ENCODE measurements at places on chromosomes 11 and 22.

- DNase-seq = peak; percentile 11
These were observed 64.2 kb downstream of the MED15 start for GRCh38 chr22:20571531-20572007.

- peak; percentile 7 for DNase-seq
These were observed 40.0 kb upstream of the LRRC4C start for GRCh38 chr11:41499429-41499828.

DNA sequence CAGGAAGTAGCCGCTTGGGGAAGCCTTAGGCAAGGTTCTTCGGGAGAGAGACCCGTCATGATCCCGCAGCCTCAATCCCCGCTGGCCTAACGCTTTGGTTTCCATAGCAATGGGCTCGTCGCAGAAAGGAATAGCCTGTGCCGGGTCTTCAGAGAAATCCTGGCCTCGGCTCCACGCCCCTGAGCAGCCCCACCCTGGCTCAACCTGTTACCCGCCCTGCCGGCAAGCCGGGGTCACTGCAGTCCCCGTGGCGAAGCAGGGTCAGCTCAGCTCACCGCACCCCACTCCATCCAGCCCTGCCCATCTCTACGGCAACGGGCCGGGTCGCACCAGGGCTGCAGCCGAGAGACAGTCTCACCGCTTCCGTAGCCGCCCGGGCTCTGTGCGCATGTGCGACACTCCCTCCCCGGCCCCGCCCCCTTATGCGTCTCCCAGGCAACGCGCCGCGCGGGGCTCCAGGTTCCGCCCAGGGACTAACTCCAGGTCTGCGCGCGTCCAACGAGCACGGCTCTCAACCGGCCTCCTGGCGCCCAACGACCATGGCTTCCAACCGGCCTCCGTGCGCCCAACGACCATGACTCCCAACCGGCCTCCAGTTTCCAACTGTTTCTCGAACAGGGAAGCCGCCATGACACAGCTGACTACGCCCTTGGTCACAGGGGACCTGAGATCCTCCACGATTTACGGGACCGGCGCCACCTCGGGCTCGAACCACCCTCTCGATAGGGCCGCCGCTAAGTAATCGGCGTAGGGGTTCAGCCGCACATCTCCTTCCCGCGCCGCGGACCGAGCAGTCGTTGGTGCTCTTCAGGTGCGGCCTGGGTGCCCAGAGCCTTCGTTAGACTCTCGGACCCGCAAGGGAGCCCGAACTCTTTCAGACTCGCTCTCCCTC, at the start of gene DUSP18:
TSS of gene DUSP18 (minus strand) at position 382 of the 892 bp plus-strand sequence. CDS start 3,872 bp downstream, outside the sequence.
- peak; percentile 98 for DNase-seq

DNA sequence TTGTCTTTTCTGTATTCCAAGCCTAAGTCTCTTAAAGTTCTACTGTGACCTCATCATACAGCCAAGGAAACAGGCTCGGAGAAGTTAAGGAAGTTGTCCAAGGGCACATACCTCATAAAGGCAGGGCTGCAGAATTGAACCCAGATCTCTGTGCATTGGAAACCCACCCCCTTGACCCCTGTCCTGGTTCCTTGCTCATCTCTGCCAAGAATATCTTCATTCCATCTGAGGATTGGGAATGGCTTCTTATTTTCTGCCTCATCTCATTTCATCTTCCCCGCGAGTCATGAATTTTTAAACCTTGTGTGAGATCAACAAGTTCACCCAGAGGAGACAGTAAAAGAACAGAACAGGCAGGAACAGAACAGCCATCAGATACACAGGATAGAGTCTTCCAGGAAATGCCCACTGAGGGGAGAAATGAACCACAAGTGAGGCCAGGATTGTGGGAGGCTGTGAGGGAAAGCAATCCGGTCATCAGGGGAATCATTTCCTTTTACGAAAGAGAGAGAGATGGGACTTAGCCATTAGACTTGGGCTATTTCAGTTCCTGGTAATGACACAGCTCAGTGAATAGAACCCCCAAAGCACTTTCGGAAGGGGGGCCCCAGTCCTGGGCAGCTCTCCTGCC, 34.4 kb upstream of the LRRC10B start:
- no peak for DNase-seq

GRCh38 chr11:47924184-47924691, 56.1 kb upstream of the PTPRJ start:
- no peak for DNase-seq

DNA sequence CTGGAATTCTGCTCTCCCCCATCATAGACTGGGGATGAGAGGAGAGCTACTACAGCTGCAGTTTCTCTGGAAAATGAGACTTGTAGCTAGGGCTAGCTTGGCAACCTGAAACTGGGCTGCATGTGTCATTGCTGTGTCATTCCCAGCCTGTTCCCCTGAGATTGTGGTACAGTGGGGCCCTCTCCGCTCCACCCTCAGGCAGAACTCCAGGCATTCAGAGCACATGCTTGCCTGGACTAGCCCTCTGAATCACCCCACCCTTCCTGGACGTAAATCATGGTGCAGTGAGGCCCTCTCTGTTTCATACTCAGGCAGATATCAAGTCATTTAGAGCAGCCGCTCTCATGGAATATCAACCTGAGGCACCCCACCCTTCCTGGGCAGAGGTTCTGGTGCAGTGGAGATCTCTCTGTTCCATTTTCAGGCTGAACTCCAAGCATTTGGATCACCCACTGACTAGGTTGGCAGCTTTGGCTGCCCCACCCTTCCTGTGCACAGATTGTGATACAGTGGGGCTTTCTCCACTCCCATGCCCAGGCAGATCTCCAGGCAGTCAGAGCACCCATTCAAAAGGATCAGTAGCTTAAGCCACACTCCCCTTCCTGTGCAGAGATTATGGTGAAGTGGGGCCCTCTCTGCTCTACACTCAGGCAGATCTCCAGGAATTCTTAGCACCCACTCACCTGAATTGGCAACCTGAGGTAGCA, 274.4 kb downstream of the C11orf87 start:
- no peak for DNase-seq

GRCh38 chr22:49393526-49393925, 434.1 kb downstream of the BRD1 start:
- no peak for DNase-seq

DNA sequence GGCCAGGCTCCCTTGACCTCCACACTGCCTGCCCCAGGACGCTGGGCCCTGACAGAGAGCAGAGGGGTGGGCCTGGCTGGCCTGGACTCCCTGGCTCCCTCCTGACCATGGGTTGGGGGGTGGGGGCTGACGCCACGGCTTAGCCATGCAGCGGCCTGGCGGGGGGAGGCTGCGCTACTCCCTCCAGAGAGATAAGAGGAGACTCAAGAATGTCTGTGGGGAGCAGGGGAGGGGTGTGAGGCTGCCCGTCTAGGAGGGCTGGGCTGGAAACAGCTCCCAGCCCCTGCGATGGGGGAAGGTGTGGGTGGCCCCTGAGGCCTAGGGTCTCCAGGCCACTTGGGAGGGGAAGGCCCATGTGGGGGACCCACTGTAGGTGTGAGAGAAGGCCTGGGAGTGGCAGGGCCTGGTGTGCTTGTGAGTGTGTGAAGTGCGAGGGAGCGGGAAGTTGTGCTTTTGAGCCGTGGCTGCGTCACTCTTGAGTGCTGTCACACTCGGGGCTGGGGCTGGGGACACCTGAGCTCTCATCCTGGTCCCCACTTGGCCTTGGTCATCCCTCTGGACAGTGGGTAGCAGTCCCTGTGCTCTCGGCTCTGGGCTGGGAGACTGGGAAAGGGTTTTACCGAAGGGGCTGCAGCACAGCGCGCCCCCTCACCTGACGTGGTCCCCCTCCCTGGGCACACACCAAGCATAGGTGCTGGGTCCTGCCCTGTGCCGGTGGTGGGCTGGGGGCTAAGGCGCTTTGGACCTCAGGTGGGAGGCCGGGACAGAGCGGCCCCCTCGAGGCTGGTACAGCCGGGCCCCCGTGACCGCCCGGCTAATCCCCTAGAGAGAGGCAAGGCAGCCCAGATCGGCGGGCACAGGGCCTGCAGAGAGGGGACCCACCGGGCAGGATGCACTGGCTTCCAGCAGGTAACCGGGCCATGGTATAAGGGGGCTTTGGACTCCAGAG, 2.4 kb downstream of the MYRF start:
- DNase-seq = no peak

- DNase-seq = peak; percentile 80
These were observed 183.5 kb downstream of the DSCAML1 start for GRCh38 chr11:117613521-117613920.

DNA sequence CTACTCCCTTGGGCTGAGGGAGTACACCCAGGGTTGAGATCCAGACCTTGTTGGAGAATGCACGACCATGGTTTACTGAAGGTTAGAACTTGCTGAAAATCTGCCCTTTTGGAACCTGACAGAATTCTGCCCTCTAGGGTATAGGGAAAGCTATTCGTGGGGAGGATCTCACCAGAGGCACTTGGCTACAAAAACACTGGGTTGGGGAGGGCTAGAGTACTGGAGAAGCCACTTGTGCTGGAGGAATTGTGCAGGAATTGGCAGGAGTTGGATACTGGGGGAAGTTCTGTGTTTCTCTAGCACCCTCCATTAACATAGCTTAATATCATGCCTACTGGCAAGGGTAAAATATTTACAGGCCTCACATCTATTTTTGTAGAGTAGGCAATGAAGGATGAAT, 55.8 kb downstream of the PPME1 start:
- DNase-seq = no peak

- no peak for DNase-seq
These were observed 789 bp upstream of the FAM111A start for GRCh38 chr11:59141673-59142460.

DNA sequence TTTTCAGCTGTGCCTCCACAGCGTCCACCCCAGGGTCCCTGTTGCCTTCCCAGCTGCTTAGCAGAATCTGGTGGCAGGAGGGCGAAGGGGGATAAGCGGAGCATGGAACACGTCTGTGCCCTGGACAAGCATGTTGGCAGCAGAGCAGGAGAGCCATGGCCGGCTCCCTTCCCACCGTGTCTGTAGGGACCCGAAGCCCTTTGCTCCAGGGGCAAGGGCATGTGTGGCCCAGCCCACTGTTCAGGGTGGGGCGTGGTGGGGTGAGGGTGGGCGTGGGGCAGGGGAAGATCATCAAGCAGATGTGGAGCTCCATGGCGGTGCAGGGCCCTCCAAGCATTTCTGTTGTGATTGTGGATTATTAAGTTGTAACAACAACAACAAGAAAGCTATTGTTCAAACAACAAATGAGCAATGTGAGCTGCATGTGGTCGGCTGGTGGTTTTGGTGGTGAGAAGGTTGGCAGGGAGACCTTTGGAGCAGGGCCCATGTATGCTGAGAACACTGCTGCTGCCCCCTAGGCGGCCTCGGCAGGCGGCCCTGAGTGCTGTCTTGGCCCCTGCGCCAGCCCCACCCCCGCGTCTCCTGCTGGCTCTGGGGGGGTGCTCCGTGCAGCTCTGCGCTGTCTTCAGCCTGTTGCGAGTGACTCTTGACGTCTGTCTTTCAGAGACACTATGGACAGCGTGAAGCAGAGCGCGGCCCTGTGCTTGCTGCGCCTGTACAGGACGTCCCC, 50.9 kb downstream of the AP2A2 start:
- no peak for DNase-seq

GRCh38 chr22:27512283-27512761, 289.2 kb downstream of the MN1 start:
- DNase-seq = no peak

All from NCI-H69 (cell line).